Mucosa of gallbladder (tissue), 1 donor: ENCODE measurements at places on chromosomes 3 and 15. TPM values are rescaled to one million over a fixed set of nuclear protein-coding genes. Genes with fewer than 3 reads are reported as not detected.

Gene SLC28A2
- total RNA-seq: 86.6 TPM

Gene TGM5
- 0.26 TPM for total RNA-seq

DNA sequence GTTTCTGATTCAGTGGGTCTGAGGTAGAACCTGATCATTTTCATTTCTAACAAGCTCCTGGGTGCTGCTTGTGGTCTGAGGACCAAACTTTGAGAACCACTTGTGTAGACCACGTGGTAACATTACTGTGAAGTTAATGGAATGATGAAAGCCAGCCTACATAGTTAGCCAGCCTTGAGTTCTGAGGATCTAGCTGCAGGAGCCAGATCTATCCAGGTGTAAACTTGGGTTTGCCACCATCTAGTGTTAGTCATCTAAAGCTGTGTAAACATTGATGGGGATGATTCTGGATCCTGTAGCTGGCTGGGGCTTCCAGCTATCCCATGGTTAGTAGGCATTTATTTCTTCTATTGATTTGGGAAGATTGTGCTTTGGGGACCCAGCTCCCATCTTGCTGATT lies 170.0 kb downstream of the TMEM108 start:
- DNase-seq: no peak

DNA sequence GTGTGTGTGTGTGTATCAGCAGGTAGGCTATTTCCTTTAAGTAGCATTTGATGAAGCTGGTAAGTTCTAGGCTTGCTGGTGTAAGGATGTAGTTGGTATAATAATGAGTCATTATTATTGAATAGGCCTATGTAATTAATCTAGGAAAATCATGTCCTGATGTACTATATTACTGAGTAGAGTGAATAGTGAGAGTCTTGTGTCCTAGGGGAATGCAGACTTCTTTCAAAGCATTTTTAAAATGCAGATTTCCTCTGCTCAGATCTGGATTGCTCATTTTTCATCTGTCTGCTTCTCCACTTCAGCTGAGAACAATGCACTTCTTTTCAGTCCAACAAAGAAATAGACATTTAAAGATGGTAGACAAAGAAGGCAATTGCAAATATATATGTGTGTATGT lies 434.2 kb upstream of the ONECUT1 start:
- no peak for DNase-seq

GRCh38 chr15:67707520-67708283 lies 117.6 kb upstream of the SKOR1 start:
- DNase-seq: no peak

DNA sequence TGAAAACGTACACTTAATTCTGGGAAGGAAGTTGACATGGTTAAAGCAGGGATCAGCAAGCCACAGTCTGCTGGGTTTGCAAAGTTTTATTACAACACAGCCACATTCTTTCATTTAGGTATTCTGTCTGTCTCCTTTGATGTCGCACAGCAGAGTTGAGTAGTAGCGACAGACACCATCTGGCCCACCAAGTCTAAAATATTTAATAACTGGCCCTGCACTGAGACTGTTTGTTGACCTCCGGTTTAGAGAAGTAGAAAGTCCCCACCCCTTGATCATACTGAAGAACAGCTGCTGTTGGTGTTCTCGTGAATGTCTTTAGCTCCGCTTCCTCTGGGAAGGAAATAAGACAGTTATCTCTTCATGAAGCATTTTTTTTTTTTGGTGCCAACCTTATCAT lies 66.2 kb downstream of the MCTP2 start:
- no peak for DNase-seq

DNA sequence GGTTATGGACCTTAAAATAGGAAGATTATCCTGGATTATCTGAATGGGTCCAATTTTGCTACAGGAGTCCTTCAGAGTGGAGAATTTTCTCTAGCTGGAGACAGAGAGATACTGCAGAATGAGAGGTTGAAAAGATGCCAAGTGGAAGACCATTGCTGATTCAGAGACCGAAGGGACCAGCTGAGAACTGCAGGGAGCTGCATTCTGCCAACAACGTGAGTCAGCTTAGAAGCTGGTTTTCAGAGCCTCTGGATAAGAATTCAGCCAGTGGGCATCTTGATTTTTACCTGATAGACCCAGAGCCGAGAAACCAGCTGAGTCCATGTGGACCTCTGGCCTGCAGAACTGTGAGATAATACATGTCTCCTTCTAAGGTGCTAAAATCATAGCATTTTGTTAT lies 234.0 kb downstream of the NR2F2 start:
- no peak for DNase-seq

- no peak for DNase-seq
Measured at GRCh38 chr3:8776406-8776805, 7.0 kb upstream of the OXTR start.

GRCh38 chr3:71185733-71186455 lies 397.6 kb downstream of the FOXP1 start:
- DNase-seq: no peak

DNA sequence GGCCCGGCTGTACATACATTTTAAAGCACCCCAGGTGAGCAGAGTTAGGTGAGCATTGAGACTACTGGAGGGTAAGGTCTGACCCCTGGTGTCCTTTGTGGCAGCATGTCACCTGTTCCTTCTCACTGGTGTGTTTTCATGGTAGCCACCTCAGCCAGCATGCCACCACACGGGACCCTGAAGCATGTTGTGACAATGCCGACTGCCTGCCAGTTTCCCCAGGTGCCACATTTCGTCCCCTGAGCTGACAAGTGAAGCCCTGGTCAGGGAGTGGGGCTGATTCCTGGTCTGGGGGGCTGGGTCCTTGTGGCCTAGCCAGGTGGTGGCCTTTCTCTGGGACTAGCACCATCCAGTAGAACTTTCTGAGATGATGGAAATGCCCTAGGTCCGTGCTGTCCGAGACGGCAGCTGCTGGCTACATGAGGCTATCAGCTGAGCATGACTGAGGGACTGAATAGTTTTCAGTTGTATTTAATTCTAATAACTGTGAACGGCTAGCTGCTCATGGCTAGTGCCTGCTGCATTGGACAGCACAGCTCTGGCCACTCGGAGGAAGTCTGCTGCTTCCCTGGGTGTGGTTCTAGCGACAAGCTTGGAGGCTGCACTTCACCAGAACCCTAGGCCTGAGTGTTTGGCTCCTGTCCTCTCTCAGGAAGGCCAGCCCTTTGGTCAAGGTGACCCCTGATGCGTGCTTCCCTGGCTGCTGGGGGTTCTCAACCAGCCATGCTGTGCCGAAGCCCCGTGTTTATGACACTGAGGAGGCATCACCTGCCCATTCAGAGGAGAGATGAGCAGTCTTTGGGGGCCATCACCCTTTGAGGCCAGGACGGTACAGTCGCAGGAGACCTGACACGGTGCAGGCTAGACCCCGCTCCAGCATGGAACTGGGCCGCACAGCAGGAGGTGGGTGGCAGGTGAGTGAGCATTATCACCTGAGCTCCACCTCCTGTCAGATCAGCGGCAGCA lies 3.9 kb downstream of the C3orf22 start:
- peak; percentile 7 for DNase-seq

- no peak for DNase-seq
Measured at GRCh38 chr15:28967066-28967465, 81.3 kb downstream of the APBA2 start.

- no peak for DNase-seq
Measured at GRCh38 chr3:48820612-48821324, 26.9 kb downstream of the PRKAR2A start.

DNA sequence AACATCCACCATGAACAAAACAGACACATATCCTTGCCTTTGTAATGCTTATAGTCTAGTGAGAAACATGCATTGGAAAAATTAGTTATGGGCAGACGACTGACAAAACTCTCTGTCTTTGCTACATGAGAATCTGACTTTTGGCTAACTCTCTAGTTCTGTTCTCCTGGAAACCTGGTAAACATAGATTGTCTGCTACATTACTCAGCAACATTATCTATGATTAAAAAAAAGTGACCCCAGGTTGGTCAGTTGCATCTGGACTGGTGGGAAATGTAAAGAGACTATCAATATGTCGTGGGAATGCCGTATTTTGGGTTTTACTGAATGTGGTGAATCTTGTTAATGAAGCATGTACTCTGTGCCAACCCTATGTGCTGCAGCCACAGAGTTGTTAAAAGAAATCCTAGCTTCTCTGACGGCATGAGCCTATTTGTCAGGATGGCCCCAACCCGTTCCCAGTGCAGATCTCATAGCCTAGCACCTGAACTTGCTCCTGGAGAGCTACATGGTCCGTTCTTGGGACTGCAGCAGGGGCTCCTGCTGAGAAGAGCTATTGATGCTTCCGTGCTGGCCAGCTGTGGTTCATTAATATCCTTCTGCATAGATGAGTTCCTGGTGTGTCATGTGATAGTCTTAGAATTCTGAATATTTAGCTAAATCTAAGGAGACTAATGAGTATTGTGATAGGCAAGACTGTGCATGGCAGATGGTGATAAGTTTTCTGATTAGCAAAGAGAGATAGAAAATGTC lies 311.7 kb upstream of the ZNF717 start:
- no peak for DNase-seq
